ENCODE measurements at places on chromosomes 7 and 10.

DNA sequence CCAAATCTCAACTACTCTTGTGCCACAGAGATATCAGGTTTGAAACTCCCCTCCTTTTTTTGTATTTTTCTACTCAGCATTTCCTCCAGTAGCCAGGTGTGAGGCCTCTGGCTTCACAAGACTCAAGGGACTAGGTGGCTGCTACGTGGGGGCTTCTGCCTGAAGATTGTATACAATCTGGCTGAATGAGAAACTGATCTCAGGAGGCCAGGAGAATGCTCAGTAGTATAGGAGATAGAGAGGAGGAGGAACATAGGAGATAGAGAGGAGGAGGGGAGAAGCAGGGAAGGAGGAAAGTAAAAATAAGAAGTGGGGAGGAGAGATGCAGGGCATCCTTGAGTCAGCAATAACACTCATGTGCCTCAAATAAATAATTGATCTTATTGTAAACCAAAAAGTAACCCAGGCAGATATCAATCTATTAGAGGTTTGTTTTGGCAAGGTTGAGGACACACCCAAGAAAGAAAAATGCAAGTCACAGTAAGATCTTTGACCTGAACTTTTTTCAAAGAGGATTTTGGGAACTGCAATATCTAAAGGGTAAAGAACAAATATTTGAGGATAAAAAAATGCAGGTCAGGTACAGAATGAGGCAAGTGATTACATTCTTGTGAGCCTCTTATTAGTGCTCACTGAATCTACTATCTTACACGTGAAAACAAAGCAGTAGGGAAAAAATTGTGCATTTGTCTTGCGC, 36.8 kb downstream of the AKR1C8 start:
- DNase-seq = no peak

GRCh38 chr10:98659951-98660350, 213.2 kb upstream of the HPS1 start:
- DNase-seq = no peak

- no peak for DNase-seq
Measured at GRCh38 chr7:77879272-77879671, 80.7 kb downstream of the PHTF2 start.

DNA sequence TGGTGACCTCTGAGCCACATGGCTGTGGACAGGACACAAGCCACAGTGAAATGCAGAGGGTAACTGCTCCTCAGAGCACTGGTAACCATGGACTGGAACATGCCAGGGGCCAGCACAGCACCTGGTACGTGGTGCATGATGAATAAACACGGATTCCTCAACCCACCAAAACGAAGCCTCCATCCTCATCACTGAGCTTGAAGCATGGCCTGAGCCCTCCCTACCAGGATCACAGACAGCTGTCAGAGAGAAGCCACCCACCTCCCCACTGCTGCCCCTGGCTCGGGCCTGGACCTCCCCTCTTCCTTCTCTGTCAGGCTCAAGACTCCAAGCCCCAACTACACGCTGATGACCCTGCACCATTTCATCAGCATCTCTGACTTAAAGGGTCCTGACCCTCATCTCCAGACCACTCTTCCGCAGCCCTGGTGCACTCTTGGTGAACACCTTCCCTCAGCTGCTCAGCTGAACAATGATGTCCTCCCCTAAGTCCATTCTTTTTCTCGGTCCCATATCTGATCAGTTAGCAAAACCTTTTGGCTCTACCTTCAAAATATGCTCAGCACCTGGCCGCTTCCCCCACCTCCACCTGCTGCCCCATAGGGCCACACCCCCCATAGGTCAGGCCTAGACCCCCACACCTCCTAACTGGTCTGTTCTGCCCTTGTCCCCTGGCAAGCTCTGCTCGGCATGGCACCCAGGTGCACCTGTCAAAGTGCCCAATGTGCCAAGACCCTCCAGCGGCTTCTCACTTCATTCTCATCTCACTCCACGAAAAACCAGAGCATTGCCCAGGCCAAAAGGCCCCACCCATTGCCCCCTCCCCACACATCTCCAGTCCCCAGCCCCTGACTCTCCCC, 141.1 kb downstream of the MAPK8 start:
- no peak for DNase-seq

GRCh38 chr10:48414778-48415177, 108.3 kb downstream of the MAPK8 start:
- no peak for DNase-seq

GRCh38 chr10:128149267-128150014, 23.2 kb upstream of the MKI67 start:
- DNase-seq = no peak

DNA sequence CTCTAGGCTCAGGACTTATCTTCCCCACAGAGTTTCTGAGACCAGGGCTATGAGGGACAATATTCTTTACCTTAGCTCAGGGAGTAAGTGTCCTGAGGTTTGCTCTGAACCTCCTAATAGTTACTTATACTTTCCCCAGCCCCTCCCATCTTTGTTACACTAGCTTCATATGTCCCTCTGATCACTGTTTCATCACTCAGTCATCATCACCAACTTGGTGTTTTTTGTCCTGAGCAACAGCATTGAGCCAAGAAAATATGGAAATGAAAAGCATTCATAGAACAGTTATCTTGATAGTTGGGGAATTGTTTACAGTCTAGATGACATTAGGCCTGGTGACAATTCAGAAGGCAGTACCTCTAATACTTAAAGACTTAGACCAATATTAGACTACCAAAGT, at the start of gene PRSS37:
TSS of gene PRSS37 (minus strand) at position 101 of the 400 bp plus-strand sequence. CDS start 436 bp downstream, outside the sequence.
- no peak for DNase-seq

- DNase-seq = no peak
Measured at GRCh38 chr7:90892213-90892612, 296.1 kb downstream of the CDK14 start.

DNA sequence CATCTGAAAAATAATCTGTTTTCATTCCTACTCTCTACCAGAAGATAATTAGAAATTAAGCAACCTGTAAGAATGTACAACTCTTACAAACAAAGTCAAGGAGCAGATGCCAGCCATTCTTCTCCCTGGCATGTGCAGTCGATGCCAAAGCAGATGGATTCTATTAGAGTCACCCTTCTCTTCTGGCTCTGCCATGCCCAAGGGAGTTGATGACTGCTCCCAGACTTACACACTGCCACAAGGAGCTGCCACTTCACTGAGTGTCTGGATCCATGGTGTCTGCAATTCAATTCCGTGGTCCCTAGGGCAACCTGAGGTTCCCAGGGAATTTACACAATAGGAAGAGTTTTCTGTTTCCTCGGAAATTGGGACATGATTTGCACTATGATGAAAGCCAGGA, 89.1 kb upstream of the IFRD1 start:
- DNase-seq = no peak

GRCh38 chr10:23096802-23097549, 1.6 kb downstream of the MSRB2 start:
- peak; percentile 4 for DNase-seq

DNA sequence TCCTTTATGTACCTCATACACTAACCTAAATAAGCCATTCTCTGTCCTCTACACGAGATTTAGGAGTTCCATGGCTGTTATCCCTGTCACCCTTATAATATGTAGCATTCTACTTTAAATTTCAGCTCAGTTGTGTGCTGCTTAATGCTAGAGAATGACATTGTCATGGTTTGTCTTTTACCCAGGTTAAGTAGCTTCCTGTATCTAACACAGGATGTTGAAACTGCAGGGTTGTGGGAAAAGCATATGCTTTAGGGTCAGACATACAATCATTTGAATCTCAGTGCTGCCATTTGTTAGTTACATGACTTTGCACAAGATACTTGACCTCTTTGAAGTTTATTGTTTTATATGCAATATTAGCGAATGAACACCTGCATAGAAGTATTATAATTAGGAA, 235.1 kb upstream of the CACNA2D1 start:
- no peak for DNase-seq

DNA sequence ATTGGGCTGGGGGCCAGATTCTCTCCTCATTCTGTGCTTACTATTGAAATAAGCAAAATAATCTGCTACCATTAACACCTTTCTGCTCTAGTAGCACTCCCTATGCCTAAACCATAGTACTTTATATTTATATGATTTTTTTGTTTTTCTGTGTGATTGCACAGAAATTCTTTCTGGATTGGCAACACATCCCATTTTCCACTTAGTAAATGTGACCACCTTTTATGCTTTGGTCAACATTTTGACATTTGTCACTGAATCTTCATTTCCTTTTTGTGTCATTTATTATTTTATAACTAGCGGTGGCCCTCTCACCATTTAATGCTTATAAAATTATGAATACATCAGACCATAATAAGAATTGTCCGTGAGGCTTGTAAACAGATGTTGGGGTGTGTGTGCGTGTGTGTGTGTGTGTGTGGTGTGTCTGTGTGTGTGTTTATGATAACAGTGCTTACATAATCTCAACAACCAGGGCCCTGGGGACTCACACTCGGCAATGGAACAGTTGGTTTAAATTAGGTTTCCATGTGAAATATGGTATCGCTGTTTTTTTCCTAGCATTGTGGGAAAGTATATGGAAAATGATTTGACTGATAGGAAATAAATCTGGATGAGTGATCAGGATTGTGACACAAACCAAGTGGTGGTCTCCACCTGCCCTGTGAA, 138.9 kb downstream of the NOC3L start:
- no peak for DNase-seq

- peak; percentile 41 for DNase-seq
Measured at GRCh38 chr10:62636825-62637248, 167.7 kb upstream of the ADO start.

DNA sequence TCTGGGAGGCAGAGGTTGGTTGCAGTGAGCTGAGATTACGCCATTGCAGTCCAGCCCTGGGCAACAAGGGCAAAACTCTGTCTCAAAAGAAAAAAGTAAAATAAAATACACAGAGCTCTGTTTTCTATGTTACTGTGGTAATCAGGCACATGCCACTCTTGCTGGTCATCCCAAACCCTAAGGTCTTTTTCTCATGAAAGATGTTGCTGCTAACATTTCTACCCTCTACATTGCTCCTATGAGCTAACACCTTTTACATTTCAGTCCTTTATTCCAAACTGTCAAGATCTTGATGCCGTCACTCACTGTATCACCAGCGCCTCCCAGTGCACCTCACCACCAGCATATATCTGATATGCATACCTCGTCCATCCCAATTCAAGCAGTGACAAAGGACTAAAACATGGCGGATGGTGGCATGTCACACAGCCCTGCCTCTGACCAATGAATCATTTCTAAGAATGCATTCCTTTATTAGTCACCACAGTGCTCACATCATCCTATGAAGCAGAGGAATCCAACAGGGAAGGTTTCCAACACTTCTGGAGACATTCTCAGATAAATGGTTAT, 4.3 kb downstream of the DAGLB start:
- DNase-seq = no peak

- DNase-seq = no peak
Measured at GRCh38 chr10:63584725-63585035, 63.5 kb downstream of the REEP3 start.

- DNase-seq = no peak
Measured at GRCh38 chr10:3395458-3395861, 222.9 kb upstream of the PITRM1 start.

GRCh38 chr7:100369105-100369504, 4.2 kb upstream of the PILRA start:
- DNase-seq = peak; percentile 44

DNA sequence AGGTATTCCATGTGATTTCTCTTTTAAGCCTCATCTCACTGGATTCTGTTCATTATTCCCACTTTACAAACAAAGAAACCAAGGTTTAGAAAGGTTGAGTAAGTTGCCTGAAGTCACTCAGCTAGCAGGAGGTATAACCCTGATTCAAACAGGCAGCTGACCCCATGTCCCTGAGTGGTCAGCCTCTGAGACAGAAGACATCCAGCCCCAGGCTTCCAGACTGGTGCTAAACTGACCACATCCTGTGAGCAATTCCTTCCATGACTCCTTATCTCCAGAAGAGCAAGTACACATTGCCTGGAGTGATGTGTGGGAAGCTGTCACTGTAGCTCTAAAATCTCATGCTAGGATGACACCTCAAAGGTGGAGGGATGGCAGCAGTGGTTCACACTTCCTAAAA, 3.7 kb downstream of the PLPP4 start:
- DNase-seq = no peak

DNA sequence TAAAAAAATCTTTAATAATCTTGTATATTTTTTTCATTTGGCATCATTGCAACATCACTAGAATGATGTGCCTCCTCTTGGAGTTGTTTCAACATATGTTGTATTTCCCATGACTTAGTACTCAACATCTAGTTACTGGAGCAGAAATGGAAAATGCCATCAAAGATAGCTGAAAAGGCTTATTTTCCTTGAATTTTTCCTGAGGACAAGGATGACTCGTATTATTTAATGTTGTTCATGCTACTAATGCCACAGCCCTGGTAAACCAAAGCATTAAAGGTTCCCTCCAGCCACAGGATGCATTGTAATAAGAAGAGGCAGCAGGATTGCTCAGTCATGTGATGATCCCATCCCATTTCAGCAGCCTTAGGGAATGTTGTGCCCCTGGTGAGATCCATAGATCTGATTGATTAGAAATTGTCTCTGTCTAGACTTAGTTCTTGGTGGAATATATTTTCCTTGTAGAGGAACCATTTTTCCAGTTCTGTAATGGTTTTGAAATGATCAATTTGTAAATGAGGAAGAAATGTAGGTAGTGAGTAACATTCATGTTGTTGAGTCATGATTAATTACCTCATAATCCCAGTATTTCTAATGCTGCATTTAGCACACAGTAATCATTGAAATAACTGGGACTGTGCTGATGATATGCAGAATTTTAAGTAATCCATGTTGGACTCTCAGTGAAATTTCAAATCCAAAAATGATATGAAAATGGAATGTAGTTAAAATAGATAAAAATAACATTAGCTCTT, 91.3 kb upstream of the SMIM30 start:
- DNase-seq = no peak

DNA sequence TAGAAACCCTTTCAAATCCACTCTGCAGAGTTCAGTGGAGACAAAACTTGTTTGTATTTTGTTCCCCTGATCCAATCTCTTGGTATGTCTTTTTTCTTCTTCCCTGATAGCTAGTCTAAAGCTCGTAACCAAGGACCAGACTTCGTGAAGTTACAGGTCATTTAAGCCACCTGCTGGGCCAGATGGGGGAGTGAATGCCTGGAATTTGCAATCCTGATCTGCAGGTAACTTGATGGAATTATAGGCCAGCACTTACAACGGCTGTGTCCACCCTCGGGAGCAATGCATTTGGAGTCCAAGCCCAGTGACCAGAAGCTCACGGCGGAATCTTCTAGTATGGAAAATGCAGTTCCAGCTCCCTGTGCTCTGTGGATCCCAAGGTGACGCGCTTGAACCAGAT, 566.9 kb downstream of the TCERG1L start:
- no peak for DNase-seq

DNA sequence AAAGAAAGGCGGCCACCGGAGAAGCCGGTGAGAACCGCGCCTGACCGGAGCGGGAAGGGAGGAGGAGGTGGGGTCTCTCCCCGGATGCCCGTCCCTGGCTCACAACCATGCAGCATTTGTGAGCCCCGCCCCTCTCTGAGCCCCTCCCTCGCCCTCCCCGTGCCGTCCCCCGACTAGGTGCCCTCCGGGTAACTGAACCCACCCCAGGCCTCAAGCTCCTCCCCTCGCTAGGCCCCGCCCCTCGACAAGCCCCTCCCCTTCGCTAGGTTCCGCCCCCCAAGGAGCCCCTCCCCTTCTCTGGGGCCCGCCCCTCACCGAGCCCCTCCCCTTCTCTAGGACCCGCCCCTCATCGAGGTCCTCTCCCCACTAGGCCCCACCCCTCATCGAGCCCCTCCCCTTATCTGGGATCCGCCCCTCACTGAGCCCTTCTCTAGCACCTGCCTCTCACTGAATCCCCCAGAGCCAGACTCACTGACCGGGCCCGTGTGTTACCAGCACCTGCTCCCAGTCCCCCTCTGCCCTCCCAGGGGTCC, 42.2 kb upstream of the HSPB1 start:
- DNase-seq = peak; percentile 43

Measured in CD4-positive, alpha-beta T cell treated with Interleukin-4 for 1 hour (primary cell).